GM04503 (cell line): ENCODE measurements at places on chromosomes 1 and 21.

- DNase-seq: no peak
Observed at GRCh38 chr1:229130028-229130668, 140.8 kb upstream of the RAB4A start.

GRCh38 chr1:151056149-151056548 lies 3.3 kb downstream of the CDC42SE1 start:
- no peak for DNase-seq

DNA sequence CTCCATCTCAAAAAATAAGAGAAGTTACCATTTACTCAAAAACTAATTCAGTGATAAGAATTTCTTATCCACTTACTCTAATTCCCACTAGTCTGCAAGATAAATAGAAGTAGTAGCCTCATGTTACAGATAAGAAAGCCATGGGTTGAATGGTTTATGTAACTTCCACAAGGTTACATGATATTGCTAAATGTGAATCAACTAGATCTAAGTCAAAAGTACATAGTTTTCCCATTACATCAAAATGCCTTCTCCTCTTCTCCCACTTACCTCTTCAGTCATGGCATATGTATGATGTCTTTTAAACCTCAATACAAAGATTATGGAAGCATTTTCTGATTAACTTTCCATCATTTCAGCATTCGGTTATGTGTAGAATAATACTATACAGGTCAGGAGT lies 108.5 kb downstream of the ASH1L start:
- no peak for DNase-seq

GRCh38 chr1:89938171-89939055 lies 56.5 kb upstream of the ZNF326 start:
- DNase-seq: peak; percentile 42

GRCh38 chr1:54287801-54288211 lies 87.8 kb downstream of the MRPL37 start:
- DNase-seq: peak; percentile 31

- DNase-seq: no peak
Observed at GRCh38 chr1:114345930-114346479, 165.0 kb downstream of the TRIM33 start.

DNA sequence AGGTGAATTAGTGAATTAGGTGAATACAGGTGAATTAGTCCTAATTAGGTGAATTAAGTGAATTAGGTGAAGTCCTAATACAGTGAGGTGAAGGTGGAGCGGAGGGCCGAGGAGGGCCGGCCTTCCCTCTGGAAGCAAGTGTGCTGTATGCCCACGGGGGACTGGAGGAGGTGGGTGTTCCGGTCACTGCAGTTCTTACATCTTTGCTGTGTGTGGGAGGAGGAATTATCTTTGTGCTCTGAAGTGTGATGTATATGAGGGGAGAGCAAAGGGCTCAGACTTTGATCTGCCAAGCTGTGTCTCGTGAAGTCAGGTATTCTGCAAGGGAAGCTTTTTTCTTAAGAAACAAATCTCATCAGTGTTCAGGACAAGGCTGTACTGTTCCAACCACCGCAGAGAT lies 45.4 kb downstream of the AGPAT3 start:
- no peak for DNase-seq
